Left lung (tissue), 14 donors: ENCODE measurements at places on chromosomes 7 and 10. TPM values are rescaled to one million over a fixed set of nuclear protein-coding genes. Genes with fewer than 3 reads are reported as not detected.

DNA sequence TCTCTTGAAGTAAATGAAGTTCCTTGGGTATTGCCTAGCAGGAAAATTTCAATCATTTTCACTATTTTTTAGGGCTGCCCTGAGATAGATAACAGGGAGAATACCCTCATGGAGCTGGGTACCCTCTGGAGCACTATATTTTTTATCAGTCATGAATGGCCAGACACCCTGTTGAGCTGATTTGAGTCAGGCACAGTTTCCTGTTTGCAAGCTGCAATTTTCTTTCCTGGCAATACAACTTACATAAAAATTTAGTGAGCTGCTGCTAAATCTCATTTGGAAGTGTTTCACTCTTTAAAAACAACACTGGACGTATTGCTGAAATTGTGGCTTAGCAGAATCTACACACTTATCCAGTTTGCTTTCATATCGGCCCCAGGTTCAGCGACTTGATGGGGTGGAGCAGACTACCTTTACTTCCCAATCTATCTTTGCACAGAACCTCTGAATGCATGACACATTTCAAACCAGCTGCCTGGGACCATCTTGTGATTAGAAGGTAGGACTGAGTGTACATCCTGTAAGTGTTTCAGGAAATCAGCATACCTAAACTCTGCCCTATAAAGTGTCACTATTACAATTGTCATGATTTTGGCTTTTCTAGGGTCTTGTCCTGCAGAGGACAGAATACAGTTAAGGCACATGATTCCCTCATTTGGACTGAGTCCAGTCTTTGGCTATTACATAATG lies 125.7 kb upstream of the FAM3C start:
- no peak for DNase-seq

- peak; percentile 36 for DNase-seq
These were observed 26.3 kb upstream of the WDR11 start for GRCh38 chr10:120824881-120825309.

GRCh38 chr10:61089251-61089650 lies 145.3 kb upstream of the RHOBTB1 start:
- DNase-seq, result no peak

GRCh38 chr7:128021366-128021765 lies 9.9 kb downstream of the LRRC4 start:
- DNase-seq, result no peak

- peak; percentile 89 for DNase-seq
These were observed 18.4 kb upstream of the PDGFA start for GRCh38 chr7:537911-538634.

GRCh38 chr10:20620981-20621380 lies 276.1 kb downstream of the NEBL start:
- no peak for DNase-seq

DNA sequence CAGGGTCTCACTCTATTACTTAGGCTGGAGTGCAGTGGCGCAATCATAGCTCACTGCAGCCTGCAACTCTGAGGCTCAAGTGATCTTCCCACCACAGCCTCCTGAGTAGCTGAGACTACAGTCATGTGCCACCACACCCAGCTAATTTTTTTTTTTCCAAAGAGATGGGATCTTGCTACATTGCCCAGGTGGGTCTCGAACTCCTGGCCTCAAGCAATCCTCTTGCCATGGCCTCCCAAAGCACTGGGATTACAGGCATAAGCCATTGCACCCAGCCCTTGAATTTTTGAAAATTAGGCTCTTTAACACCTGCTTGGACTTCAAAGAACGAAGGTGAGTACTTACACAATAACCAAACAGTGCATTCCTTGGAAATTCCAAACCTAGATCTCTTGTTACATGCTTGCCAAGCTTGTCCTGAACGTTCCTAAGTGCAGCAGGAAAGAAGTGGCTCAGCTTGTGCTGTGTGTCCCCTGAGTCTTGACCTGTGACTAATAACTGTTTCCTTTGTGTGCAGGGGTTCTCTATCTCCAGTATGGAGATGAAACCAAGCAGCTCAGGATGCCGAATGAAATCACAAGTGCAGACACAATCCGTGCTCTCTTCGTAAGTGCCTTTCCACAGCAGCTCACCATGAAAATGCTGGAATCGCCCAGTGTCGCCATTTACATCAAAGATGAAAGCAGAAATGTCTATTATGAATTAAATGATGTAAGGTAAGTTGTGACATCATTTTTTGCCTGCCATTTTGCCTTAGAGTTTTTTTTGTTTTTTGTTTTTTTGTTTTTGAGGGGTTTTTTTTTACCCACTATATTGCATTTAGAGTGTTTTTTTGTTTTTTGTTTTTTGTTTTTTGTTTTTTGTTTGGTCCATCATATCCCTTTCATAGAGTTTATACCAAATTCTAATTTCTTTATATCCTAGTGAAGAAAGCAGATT lies 223.8 kb downstream of the KIAA1217 start:
- DNase-seq, result no peak

GRCh38 chr10:84987039-84987438 lies 658.6 kb downstream of the CCSER2 start:
- DNase-seq, result no peak

- no peak for DNase-seq
These were observed 44.8 kb upstream of the FGL2 start for GRCh38 chr7:77244222-77244934.

DNA sequence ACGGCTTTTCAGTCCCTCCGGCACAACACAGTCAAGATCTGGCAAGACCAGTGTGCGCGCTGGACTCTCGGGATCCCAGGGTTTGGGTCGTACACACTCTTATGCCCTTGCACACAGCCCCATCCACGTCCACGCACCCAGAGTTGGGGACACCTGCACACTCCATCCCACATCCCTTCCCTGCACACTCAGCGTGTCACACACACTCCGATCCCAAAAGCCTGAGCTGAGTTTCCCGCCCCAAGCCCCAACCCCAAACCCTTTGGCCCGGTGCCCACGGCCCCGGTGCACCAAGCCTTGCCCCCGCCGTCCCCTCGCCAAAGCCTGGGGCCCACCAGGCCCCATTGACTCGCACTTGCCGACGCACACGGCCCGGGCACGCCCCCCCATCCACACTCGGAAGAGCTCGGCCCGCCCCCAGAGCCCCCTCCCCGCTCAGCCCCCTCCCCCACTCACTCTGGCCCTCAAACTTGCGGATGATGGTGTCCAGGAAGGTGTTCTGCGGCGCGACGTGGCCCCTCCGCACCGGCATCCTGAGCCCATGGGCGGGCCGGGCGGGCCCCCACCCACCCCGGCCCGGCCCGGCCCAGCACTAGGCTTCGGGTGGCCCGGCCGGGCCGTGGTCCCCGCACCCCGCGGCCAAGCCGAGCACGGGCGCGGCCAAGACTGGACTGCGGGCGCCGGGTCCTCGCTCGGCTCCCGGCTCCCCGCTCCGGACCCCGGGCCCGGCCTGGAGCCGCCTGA lies 567 bp downstream of the KCNH2 start:
- DNase-seq, result no peak

- DNase-seq, result no peak
These were observed 10.5 kb downstream of the PLXDC2 start for GRCh38 chr10:19826712-19827111.

DNA sequence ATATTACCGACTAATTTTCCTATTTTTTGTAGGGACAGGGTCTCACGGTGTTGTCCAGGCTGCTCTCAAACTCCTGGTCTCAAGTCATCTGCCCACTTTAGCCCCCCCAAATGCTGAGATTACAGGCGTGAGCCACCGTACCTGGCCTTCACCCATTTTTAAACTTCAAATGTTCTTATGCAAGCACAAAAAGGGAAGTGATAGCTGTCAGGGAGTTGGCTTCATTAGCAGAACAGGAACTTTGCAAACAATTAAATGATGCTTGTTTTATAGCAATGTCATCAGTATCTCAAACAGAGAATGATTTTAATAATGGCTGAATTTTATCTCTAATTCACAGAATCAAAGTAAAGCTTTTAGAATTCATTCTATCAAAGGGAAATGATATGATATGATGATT lies 49.8 kb upstream of the FAM171A1 start:
- DNase-seq, result no peak

DNA sequence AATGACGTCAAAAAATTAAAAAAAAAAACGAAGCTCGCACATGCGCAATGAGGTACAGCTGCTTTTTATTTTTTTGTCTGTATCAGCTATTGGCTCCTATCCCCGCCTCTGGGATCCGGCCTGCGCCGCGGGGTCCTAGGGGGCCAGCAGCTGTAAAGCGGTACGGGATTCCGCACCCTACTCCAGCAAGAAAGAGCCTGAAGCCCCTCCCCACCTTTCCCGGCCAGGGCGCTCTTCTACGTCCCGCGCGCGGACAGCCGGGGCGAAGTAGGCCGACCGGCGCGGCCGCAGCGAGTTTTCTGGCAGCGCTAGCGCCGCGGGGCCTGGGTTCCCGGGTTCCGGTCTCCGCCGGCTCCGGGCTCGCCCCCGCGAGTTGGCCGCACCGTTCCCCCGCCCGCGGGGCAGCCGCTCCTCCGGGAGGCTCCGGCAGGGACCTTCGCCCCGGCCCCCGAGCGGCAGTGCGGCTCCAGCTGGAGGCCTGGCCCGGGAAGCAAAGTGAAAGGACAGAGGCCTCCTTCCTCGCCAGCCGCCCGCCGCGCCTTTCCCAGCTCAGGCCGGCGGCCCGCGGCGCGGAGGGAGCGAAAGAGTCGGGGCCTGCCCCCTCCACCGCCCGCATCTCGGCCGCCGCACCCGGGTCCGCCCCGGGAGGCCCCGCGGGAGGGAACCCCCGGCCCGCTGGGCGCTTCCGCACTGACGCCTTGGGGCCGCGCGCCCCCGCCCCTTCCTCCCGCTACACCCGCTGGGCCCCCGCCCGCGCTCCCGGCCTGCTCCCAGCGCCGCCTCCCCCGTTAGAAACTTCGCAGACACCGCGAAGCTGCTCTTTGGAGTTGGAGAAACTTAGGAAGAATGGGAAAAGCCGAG lies 4.7 kb upstream of the SPAG6 start:
- DNase-seq, result peak; percentile 82

GRCh38 chr7:16524332-16524731 lies 2.3 kb upstream of the LRRC72 start:
- no peak for DNase-seq

DNA sequence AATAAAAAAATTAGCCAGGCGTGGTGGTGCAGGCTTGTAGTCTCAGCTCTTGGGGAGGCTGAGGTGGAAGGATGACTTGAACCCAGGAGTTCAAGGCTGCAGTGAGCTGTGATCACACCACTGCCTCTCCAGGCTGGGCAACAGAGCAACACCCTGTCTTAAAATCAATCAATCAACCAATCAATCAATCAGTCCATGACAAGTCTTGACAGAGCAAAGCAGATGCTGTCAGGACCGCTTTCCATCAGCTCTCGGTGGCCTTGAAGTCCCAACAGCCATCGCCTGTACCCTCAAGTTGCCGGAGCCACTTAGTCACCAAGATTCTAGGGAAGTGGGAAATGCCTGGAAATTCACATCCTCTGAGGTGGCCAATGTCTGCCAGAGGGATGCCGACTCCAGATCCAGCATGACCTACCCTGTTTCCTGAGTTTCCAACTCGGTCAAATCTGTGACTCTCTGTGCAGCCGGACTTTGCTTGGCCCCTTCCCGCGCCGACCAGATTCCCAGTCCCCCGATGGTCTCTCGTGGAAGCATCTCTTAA lies 871 bp upstream of the CCL24 start:
- DNase-seq, result no peak

DNA sequence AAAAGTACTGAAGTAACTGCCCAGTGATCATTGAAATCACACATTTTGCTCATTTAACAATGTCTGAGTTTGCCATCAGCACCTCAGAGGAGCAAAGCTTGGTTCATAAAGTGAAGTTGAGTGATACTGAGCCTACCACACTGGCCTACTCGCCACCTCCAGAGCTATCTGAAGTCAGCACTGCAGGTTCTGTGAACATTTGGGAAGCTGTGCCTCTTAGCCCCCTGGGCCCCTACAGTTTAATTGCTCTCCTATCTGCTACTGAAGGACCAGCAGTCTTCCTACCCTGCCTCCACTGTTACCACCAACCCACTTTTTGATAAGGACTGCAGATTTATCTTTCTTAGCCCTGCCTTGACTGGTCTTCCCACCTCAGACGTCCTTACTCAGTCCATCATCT lies 2.0 kb upstream of the SEMA4G start:
- DNase-seq, result no peak

DNA sequence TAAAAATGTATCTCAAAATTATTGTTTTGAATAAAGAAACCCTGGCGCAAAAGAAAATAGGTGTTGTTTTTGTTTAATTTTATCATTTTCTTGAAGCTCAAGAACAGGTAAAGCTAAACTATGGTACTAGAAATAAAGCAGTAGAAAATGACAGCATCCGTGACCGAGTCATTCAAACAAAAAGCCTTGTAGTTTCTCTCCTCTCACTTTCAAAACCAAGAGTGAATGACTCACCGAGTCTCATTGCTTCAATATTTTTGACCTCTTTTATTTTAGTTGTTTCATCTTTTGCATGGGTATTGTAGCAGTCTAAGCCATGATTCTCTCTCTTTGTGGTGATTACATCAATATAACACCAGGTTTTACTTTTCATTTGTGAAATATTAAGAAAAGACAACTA lies 396.5 kb downstream of the POM121L12 start:
- no peak for DNase-seq

DNA sequence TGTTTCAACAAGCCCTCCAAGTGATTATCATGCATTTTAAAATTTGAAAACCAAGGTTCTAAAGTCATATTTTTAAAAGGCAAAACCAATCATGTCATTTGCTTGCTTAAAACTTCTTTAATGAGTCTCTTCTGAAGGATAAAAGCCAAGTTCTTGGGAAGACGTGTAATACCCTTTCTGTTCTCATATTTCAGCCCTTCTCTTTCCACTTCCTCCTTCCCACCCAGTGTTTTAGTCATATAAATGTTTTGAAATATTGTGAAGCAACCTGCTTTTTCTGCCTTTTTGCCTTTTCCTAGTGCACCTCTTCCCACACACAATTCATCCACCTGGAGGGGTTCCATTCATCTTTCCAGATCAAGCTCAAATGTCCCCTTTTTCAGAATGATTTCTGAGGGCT lies 211.1 kb upstream of the LRRTM3 start:
- DNase-seq, result no peak

IGFBP1 gene
- polyA plus RNA-seq, result 0.31 TPM

SEMA3E gene
- 25.9 TPM for polyA plus RNA-seq

PLXNA4 gene
- polyA plus RNA-seq, result 4.0 TPM

ERVW-1 gene
- 1.2 TPM for polyA plus RNA-seq

CLDN4 gene
- polyA plus RNA-seq, result 86.2 TPM

FEZF1 gene
- not detected for polyA plus RNA-seq

IFIT5 gene
- 18.1 TPM for polyA plus RNA-seq

PLCE1 gene
- 20.5 TPM for polyA plus RNA-seq

FBXL15 gene
- polyA plus RNA-seq, result 7.2 TPM
